ENCODE measurements at places on chromosomes 3 and 15.

DNA sequence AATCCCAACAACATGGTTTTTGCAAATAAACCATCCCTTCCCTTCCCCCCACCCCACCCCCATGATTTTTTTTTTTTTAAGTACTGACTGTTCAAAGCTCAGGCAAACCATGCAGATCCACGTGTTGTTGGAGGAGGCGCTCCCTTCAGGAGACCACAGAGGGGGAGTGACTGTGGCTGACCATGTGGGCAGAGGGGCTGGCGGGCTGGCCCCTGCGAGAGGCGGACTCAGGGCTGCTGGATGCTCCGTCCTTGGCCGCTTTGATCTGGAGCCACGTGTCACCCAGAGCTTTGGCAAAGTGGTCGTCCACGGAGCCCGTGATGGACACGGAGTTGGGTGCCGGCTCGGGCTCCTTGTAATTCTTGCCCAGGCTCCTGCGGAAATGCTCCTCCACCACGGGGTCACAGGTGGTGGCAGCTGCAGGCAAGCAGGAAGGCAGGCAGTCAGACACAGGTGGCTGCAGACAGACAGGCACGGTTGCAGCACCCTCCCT is 85.3 kb downstream of the VGLL4 start:
- no peak for DNase-seq

- no peak for DNase-seq
Observed at GRCh38 chr3:193942516-193943055, 193.4 kb upstream of the HES1 start.

DNA sequence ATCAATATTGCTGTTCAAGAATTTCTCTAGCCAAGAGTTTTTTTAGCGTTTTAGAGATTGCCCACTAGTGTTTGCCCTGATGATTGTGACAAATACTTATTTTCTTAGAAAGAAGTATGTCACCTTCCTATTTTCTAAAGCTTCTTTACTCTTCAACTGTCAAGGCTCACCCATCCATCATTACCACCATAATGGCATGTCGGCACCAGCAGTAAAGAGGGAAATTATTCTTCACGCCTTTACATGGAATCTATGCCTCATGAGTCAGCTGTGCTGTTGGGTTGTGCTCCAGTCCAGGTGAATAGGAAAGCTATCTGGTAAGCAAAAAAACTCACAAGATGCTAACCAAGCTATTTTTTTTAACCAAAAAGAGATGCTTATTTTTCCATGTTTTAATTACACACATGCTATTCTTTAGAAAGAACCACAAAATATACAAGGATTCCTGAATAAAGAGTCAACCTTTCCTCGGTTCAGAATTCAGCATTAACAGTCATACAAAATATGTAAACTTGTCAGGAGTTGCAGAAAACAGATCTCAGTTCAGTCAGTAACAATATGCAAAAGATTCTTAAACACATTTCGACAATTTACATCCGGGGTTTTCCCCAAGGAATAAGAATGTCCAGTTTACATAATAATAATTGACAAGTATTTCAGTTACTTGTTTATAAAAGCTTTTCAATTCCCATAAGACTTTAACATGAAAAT is 128.0 kb downstream of the ATP8B4 start:
- DNase-seq, result no peak

GRCh38 chr3:141338881-141339280 is 29.4 kb upstream of the ZBTB38 start:
- DNase-seq, result no peak

GRCh38 chr15:40471105-40471807 is 472 bp downstream of the CHST14 start:
- DNase-seq, result no peak

DNA sequence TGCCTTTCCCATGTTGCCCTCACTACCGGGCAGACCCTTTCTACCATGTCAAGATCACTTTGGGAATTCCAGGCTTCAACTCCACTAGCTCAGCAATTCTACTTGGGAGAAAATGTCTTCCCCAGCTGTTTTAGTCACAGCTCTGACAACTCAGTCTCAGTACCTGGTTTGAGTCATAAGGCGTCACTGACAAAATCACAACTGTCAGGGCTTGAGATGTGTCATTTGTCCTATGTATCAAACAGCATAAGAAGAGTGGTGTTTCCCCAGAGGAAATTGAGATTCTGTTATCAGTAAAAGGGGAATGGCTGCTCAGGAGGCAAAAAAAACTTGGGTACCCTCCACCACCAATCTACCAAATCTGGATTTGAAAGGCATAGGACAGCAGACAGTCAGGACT is 594.9 kb upstream of the SUCLG2 start:
- DNase-seq, result no peak

DNA sequence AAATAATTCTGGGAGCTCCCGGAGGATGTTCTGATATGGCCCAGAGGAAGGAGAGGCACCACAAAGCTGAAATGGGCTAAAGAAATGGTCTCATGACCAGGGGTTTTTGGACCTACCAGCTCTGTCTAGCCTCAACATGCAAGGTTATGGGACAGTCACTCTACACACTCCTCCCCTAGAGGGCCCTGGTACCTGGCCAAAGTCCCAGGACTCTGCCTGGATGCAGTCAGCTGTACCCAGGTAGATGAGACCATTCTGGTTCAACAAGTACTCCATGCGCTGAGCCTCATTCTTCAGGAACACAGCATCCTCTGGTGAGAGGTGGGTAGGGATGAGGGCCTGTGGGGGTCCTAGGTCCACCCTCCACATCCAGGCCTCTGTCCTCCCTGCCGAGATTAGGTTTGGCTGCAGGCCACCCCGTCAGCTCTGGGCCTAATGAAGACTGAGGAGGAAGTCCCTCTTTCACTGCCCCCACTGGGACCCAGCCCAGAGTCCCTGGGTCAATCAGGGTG is 9.5 kb downstream of the EPB42 start:
- DNase-seq, result no peak

DNA sequence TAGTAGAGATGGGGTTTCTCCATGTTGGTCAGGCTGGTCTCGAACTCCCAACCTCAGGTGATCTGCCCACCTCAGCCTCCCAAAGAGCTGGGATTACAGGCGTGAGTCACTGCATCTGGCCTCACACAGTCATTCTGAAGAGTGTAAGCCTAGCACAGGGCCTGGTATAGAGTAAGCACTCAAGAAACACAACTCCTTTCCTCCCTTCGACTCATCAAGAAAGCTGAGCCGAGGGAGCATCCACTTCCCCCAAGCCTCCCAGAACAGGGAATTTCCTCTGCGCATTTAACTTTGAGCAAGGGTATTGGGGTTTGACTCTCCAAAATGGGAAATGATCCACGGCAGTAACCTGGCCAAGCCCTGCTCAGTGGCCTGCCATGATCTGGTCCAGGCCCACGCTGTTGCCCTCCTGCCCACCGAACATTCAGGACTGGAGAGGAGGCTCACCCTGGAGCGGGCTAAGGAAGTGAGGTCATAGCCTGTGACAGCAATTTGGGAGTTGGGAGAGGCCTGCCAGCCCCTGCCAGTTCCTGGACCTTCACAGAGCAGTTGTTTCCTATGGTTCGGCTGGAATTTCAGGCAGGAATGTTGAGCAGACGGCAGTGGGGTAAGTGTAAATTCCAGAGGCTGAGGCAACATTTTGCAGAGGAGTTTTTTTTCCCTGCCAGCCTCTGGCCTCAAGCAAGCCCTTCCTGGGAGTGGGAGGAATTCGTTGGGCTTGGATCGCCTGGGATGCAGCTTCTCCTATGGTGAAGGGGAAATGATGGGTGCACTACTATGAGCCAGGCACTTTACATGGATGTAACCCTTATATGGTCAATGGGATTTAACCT is 21.2 kb upstream of the SMAD3 start:
- DNase-seq, result no peak

DNA sequence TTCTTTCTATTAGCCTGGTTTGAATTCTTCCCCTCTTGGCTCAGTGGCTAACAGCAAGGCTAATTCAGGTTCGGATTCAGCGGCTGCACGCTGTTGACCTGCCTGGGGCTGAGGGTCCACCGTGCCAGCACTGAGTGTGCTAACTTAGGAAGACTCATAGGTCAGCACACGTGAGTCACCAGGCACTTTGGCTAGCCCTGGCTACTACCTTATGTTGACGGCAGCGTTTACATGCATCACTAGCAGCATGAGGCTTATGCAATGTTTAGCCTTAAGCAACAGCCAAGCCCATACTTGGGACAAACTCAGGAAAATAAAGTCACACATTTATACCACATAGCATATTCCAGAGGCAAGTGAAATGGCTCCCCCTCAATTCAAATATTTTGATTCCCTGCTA is 137.7 kb downstream of the RAB11A start:
- no peak for DNase-seq

DNA sequence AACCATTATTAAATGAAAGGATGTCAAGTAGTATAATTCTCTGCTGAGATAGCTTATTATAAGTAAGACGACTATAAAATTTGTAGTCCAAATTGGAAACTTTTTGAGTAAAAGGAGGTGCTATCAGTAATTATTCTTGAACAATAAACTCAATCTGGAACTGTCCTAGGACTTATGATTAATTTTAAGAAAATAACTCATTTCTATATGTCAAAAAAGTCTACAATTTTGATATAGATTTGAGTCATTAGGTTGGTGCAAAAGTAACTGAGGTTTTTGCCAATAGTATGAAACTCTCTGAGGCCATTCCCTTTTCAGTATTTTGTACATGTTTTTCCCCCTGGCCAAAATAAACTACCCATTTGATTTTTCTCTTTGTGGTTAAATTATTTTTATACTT is 41.0 kb downstream of the LEKR1 start:
- DNase-seq, result no peak

GRCh38 chr3:47024932-47025331 is 45.5 kb downstream of the NBEAL2 start:
- no peak for DNase-seq

DNA sequence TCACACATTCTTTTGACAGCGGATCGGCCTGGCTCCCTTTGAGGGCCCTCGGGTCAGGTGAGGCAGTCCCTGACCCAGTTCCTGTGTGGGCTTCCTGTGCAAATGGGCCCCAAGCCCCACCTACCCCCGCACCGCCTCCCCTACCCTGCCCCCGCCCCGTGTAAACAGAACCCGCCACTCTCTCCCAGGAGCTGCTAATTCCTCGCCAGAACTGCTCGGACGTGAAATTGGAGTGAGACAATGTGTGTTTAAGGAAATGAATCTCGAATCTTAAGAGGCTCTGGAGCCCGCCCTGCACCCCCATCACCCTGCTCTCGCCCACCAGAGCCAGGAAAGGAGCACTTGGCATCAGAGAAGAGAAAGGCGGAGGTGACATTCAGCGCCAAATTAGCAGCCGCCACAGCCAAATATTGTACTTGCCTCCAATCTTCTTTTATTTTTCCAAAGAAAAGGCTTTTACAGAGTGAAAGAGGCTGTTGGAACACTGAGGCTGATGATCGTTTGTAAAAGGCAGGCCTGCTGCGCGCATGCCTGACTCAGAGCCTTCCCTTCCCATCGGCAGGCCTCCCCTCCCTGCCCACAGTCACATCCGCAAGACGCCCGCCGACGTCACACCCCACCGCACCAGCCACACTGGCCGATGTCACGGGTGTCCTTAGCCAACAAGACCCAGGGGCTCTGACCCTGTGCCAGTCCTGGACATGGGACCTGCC is 53.1 kb downstream of the CACNA2D2 start:
- peak; percentile 69 for DNase-seq

GRCh38 chr15:21261396-21261964 is 178.8 kb downstream of the POTEB3 start:
- no peak for DNase-seq

GRCh38 chr3:4994823-4995499 is 15.7 kb downstream of the BHLHE40 start:
- no peak for DNase-seq

DNA sequence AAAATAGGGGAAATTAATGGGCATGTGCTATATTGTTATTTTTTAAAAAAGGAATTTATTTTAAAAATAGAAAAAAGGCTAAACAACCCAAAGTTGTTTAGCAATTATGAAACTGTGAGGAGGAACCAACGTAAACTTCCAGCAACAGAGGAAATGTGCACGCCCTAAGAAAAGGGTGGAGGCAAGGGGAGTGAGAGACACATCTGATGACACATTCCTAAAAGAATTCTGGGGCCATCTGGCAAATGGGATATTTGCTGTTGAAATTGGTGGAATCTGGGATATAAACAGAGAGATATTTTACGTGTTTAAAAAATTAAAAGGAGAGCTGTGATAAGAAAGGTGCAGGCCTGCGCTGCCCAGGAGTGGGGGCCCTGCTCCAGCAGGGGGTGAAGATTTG is 50.8 kb upstream of the MUC13 start:
- no peak for DNase-seq

DNA sequence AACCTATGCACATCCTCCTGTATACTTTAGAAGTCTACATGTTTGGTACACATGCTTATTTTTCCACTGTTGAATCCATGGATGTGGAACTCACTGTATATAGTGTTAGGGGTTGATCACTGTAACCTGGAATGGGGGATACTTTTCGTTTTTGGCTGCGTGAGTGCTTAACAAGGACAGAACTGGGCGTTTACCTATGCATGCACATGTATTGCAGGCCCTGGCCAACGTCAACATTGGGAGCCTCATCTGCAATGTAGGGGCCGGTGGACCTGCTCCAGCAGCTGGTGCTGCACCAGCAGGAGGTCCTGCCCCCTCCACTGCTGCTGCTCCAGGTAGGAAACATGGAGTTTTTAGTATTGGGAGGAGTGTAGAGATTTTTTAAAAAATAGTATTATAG is 2.3 kb downstream of the RPLP1 start:
- DNase-seq, result no peak

DNA sequence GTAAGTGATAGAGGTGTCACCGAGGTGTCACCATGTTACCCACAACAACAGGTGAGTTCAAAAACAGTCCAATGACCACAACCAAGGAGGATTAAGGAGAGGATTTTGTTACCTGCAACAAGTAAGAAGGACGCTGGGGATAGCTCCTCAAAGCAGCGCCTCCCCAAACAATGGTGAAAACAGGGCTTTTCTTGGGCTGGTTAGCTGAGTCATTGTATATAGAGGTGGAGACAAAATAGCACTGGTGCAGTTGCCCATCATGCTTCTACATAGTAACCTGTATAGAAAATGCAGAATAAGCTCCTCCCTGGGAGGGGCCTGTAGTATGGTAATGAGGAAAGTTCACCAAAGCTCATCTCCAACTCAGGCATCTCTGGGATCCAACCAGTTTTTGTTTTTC is 116.9 kb upstream of the EIF1B start:
- no peak for DNase-seq

DNA sequence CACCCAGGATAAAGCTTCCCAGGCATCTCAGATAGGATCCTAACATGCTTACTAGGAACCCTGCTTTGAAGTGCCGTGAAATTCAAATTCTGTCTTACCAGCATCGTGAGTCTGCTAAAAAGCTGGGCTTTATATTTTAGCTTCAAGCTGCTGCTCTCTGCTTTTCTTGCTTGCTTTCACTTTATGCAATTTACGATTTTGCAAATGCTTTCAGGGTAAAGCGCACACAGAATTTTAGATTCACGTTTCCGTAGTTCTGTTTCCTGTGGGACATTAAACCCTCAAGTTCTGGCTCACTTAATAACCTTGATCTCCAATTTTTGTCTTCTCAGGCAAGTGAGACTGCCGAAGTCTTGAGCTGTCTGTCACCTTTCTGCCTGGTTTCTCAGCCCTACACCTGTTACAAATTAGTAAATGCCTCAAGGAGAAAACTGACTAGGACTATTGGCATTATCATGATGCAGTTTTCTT is 170.5 kb upstream of the TGFBR2 start:
- DNase-seq, result no peak

GRCh38 chr15:32878869-32879805 is 161.3 kb downstream of the GREM1 start:
- no peak for DNase-seq
